ENCODE measurements at places on chromosomes 2 and 18. TPM values are rescaled to one million over a fixed set of nuclear protein-coding genes. Genes with fewer than 3 reads are reported as not detected.

DNA sequence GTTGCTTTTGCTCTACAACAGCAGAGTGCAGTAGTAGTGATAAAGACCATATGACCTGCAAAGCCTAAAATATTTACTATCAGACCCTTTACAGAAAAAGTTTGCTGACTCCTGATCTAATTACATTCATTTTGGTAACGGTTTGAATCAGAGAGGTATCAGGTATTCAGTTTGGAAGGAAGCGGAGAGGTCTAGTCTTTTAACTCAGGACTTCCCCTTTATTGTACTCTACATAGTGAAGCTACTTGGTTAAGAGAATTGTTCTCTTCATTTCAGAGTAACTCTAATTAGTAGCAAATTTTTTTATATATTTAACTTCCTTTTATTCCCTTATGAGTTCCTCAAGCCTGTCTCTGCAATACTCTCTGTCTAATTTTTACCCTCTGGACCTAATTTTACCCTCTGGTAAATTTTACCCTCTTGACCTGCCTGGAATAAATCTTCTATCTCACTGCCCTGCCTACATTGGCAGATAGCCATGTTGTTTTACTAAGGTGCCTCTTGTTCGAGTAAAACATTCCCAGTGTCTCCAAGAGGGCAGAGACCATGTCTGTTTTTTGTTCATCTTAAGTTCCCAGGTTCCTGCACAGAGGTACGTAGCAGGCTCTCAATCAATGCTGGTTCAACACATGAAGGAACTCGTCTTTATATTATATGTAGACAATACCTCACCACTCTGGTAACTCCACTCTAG is 170.6 kb downstream of the DNAH6 start:
- H3K27me3 ChIP-seq: no peaks in the 10 kb centered on the region
- H3K4me3 ChIP-seq: no peak overlapping the region
- no peaks in the 10 kb centered on the region for H3K36me3 ChIP-seq
- DNase-seq: no peak
- no peaks in the 10 kb centered on the region for H3K4me1 ChIP-seq

GRCh38 chr2:96342085-96342484 is 6.5 kb downstream of the NCAPH start:
- H3K27ac ChIP-seq: no peak overlapping the region
- DNase-seq: no peak

- H3K27me3 ChIP-seq: no peaks in the 10 kb centered on the region
- no peak for DNase-seq
- H3K4me1 ChIP-seq: no peaks in the 10 kb centered on the region
- H3K4me3 ChIP-seq: peak overlapping the region; percentile 1
These were observed 81.5 kb downstream of the BCL2 start for GRCh38 chr18:63237881-63238692.

The FAHD2A gene
- total RNA-seq: 27.5 TPM

The NPPC gene
- total RNA-seq: 1.1 TPM

The BCL2L11 gene
- 14.0 TPM for total RNA-seq
